ENCODE measurements at places on chromosomes 16 and 17. TPM values are rescaled to one million over a fixed set of nuclear protein-coding genes. Genes with fewer than 3 reads are reported as not detected.
A peak's percentile ranks its signal among the peaks of the same experiment; 100 is the strongest.

DNA sequence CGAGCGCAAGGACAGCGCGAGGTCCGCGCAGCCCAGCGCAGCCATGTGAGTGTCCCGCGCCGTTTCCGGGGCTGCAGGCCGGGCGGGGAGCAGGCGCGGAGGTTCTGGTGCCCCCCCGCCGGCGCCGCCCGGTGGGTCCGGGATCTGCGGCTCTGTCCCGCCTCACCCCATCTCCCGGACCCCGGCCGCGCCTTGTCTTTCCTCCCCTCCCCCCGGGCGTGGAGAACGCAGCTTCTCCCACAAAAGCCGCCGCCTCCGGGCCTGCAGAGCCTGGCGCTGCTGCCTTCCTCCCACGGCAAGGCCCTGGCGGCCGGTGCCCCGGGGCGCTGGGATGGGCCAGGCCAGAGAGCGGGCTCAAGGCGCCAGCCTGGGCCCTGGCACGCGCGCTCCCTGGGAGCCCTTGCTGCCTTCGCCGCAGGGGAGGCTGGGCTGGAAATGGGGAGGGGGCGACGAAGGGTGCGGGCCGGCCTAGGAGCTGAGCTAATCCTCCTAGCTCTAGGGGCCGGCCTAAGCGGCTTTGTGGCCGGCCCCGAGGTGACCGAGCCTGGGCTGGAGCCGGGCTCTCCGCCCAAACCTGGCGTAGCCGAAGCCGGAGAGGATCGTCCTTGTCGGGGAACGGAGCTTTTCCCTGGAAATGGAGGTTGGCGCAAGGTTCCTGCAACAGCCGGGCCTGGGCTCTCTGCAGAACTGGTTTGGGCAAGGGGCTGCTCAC is 397 bp downstream of the RIPOR1 start:
- peaks cover 28% of the 10 kb centered on the region for H3K4me1 ChIP-seq
- no peaks in the 10 kb centered on the region for H3K36me3 ChIP-seq
- H3K27me3 ChIP-seq = peaks cover 7% of the 10 kb centered on the region
- H3K4me3 ChIP-seq = peak overlapping the region; percentile 36

- H3K27ac ChIP-seq = no peak overlapping the region
- no peaks in the 10 kb centered on the region for H3K36me3 ChIP-seq
- no peaks in the 10 kb centered on the region for H3K4me1 ChIP-seq
- no peak overlapping the region for H3K4me3 ChIP-seq
- H3K27me3 ChIP-seq = no peaks in the 10 kb centered on the region
Observed at GRCh38 chr16:81601008-81601428, 156.4 kb downstream of the CMIP start.

DNA sequence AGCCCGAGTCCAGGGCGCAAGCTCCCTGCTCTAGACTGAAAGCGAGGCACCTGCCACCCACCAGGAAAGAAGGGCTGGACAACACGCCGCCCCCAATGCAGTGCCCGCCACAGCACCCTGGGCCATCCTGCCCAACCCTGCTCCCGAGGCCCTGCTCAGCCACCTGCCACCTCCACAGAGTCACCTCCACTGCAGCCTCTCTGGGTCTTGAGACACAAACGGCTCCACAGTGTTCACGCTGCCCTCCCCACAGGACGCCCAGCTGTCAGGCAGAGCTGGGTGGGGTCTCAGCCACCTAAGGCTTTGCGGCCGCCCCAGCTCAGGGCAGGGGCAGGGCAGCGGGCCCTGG is 9.3 kb downstream of the CLCN7 start:
- H3K27me3 ChIP-seq = no peaks in the 10 kb centered on the region
- no peak for DNase-seq
- peaks cover 11% of the 10 kb centered on the region for H3K36me3 ChIP-seq
- no peaks in the 10 kb centered on the region for H3K4me1 ChIP-seq
- H3K4me3 ChIP-seq = no peak overlapping the region
- H3K27ac ChIP-seq = no peak overlapping the region

Gene RPL26
- total RNA-seq = 2,761 TPM

Gene SLC12A3
- not detected for total RNA-seq

Gene GLIS2
- total RNA-seq = not detected

Gene GNAO1
- 10.8 TPM for total RNA-seq

GRCh38 chr17:67459985-67460384 is 82.9 kb downstream of the PITPNC1 start:
- DNase-seq = no peak
- H3K36me3 ChIP-seq = no peaks in the 10 kb centered on the region
- no peak overlapping the region for H3K27ac ChIP-seq
- no peaks in the 10 kb centered on the region for H3K27me3 ChIP-seq
- H3K4me3 ChIP-seq = no peak overlapping the region

GRCh38 chr16:84893849-84894599 is 74.2 kb downstream of the CRISPLD2 start:
- no peaks in the 10 kb centered on the region for H3K27me3 ChIP-seq
- H3K36me3 ChIP-seq = no peaks in the 10 kb centered on the region
- no peak for DNase-seq
- no peak overlapping the region for H3K4me3 ChIP-seq
- no peaks in the 10 kb centered on the region for H3K4me1 ChIP-seq

- H3K4me3 ChIP-seq = no peak overlapping the region
- DNase-seq = no peak
- no peaks in the 10 kb centered on the region for H3K4me1 ChIP-seq
- H3K36me3 ChIP-seq = no peaks in the 10 kb centered on the region
Observed at GRCh38 chr16:23174622-23175021, 7.9 kb upstream of the SCNN1G start.

Gene MARCHF10
- 0.89 TPM for total RNA-seq

GRCh38 chr17:76241204-76241538 is 878 bp upstream of the RNF157 start:
- H3K36me3 ChIP-seq = no peaks in the 10 kb centered on the region
- H3K27me3 ChIP-seq = no peaks in the 10 kb centered on the region
- no peak for DNase-seq
- peak overlapping the region; percentile 49 for H3K27ac ChIP-seq
- peaks cover 55% of the 10 kb centered on the region for H3K4me1 ChIP-seq
- H3K4me3 ChIP-seq = peak overlapping the region; percentile 70

DNA sequence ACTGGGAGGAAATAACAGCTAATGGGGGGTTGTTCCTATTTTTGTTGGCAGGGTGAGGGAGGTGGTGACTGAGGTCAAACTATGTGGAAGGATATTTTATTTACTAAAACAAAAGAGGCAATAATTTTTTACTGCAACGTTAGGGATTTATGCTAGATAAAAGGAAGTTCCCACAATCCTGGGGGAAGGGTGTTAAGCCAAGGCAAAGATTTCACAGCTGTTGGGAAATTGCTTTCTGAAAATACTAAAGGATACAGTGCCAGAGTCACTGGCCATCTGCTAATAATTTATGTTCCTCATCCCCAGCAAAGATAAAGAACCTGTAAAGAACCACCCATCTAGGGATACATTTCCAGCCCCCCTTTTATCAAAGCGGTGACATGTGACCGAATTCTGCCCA is 756.0 kb upstream of the RBFOX1 start:
- no peak overlapping the region for H3K27ac ChIP-seq
- no peaks in the 10 kb centered on the region for H3K36me3 ChIP-seq
- no peaks in the 10 kb centered on the region for H3K27me3 ChIP-seq
- no peak for DNase-seq
